ENCODE measurements at places on chromosomes 11 and 22.

DNA sequence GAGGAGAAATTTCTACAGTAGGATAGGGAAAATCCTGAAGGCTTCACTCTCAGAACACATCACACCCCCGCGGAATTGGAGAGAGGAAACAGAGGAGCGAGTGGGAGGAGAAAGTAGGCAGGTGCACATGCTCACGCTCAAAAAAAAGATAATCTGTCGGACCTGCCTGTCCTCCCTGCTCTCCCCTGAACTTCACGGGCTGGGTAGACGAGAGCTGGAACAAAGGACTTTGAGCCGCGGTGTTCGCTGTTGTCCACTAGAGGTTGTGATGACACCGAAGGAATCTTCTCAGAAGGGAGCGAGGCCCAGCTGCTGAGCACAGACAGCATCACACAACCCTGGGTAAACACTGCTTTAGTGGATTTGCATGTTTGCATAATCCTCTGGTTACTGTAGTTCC, 5.0 kb downstream of the SEZ6L start:
- DNase-seq, result no peak

DNA sequence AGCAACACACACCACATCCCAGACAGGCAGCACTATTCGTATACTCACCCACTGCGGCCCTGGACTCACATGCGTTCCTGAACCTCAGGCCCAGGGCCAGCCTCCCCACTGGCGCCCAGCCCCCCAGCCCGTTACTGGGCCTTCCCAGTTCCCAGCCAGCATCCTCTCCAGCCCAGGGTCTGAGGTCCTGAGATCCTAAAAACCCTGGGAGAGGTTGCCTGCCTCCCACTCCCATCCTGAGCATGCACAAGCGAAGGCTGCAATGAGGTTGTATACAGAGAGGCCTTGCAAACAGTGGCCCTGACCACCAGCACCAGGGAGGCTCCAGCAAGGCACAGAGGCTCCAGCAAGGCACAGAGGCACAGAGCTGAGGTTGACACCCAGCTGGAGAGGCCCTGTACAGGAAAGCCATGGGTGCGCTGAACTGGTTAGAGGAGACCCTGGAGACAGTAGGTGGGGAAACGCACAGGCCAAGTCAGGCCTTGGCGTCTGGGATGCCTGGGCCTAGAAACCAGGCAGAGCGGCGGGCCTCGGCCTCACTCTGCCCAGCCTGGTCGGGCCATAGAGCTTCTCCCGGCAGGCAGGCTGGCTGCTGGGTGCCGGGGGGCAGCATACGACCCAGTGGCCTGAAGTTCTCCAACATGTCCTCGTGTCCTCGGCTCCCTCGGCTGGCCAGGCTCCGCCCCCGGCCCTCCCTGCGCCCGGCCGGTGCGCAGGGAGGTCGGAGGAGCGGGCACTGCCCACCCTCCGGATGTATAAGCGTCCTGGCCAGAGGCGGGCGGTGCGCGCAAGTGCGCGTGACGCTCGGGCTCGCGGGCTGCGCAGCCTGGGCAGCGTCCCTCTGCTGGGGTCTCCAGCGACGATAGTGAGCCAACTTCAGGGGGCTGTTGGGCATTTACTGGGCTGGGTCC, 2.3 kb upstream of the TBX1 start:
- no peak for DNase-seq

DNA sequence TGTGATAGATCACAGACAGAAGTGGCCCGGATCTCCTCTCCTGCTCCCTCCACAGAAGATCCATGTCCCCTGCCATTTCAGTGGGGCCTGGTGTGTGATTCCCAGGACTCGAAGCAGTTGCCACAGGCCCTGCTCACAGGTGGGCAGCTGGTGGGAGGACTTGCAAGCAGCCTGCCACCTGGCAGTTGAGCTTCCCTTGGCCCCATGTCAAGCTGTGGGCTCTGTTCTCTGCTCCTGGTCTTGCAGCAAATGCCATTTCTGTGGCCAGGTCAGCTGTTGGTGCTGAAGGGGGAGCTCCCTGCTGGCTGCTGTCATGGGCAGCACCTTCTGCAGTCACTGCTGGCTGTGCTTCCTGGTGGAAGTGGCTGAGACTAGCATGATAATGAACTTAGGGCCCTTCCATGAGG, 59.1 kb upstream of the SLC22A12 start:
- no peak for DNase-seq

DNA sequence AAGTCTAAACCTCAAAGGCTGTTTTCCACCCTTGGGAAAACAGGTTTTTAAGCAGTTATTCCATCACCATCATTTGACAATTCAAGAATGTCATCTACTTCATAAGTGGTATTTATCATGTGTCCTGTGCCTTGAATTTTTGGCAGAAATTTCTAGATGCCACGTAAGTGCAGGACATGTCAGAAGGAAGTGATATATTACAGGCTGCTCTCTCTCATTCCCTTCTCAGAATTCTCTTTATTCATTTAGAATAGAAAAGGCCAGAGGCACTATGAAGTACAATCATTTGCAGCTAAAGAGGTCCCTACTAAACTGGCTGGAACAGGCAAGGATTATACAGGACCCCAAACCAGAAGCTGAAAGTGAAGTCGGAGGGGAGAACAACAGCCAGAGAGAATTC, 11.9 kb downstream of the RBFOX2 start:
- no peak for DNase-seq

- no peak for DNase-seq
Measured at GRCh38 chr22:20865875-20866445, 7.2 kb downstream of the SNAP29 start.

DNA sequence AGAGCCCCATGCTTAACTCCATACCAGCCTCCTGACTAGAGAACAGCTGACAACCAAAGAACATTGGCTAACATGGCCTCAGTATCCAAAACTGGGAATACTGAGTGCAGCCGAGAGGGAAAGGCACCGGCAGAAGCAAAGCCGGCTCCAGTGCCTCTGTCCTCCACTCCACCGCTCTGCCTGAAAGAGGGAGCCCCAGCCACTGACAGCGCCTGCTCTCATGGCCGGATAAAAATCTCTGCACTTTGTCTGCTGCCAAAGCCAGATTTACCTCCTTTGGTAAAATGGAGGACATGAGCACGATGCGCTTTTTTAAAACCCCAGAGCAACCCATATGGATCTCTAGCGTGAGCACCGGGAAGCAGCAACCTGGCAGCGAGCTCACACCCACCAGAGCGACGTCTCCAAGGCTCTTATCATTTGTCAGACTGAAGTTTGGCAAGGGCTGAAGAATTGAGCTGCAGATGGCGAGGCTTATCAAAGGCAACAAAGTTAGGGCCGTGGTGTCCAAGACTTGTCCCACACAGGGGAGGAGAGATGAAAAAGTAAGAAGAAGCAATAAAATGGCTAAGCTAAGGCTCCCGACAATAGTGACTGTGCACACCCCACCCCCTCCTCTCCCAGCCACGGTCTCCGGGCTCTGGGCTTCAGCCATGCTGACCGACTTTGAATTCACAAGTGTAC, 71.4 kb downstream of the EFCAB6 start:
- no peak for DNase-seq

- no peak for DNase-seq
Measured at GRCh38 chr11:11397036-11397415, 44.0 kb upstream of the CSNK2A3 start.

DNA sequence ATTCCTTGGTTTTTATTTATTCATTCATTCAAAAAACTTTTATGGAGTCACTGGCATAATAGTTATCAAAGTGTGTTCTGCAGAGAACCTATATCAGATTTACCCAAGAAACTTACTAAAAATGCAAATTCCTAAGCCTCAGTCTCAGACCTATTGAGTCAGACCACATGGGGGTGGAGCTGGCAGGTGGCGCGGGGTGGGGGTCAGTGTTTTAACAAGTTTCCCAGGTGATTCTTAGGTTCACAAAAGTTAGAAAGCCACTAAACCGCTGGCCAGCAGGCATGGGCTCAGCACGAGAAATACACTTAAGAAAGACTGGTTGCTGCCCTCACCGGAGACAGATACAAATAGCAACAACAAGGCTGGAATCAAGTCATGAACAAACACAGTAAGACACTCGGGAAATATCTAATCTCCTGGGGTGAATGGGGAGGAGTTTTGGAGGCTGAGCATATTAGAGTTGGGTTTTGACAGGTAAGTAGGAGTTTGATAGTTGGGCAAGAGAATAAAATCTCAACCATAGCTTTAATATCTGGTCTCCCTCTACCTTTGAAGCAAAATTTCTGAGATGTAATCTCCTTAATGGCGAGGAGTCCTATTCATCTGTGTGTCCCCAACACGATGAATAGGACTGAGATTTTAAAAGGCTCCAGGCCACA, 167.5 kb upstream of the NECTIN1 start:
- DNase-seq, result no peak

DNA sequence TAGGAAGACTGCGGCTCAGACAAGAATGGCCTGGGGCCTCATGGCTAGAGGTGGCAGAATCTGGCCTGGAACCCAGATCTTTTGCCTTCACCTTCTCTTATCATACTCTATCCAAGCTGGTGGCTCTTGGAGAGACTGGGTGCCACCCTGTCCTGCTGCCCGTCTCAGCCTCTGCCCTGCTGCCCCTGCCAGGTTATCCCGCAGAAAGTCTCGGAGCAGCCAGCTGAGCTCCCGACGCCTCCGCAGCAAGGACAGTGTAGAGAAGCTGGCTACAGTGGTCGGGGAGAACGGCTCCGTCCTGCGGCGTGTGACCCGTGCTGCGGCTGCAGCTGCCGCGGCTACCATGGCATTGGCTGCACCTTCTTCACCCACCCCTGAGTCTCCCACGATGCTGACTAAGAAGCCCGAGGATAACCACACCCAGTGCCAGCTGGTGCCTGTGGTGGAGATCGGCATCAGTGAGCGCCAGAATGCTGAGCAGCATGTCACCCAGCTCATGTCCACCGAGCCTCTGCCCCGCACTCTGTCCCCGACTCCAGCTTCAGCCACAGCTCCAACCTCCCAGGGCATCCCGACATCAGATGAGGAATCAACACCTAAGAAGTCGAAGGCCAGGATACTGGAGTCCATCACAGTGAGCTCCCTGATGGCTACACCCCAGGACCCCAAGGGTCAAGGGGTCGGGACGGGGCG, 5.9 kb downstream of the INCENP start:
- no peak for DNase-seq

GRCh38 chr11:1171985-1172728, 14.4 kb downstream of the MUC5AC start:
- DNase-seq, result no peak

DNA sequence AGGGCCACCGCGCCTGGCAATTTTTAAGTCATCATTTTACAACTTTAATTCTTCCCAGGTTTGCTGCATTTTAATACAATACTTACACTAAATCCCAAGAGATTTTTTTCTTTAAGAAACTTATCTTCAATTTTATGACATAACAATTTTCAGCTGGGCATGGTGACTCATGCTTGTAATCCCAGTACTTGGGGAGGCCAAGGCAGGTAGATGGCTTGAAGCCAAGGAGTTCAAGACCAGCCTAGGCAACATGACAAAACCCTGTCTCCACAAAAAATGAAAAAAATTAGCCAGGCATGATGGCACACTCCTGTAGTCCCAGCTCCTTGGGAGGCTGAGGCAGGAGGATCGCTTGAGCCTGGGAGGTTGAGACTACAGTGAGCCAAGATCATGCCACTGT, 38.8 kb downstream of the CLDN25 start:
- no peak for DNase-seq

DNA sequence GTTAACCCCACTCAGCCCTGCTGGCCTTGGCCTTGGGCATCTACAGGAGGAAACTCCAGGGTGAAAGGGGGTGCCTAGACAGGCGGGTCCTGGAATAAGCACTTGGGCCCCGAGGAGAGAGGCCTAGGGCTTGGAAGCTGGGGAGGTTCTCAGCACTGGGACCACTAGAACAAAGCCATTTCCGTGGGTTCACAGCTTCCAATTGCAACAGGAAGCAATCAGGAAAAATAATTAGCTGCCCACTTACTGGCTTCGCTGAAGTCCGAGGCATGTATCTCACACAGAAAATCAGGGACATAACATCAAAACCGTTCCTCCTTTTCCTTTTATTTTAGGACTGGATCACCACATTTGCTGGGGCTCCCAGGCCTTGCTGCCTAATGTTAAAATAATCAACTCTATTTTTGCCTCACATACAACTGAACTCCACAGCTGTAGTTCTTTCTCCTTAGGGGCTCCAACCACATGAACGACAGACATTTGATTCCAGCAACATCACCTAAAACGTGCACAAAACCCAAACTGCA, 161.1 kb upstream of the GRK3 start:
- no peak for DNase-seq

DNA sequence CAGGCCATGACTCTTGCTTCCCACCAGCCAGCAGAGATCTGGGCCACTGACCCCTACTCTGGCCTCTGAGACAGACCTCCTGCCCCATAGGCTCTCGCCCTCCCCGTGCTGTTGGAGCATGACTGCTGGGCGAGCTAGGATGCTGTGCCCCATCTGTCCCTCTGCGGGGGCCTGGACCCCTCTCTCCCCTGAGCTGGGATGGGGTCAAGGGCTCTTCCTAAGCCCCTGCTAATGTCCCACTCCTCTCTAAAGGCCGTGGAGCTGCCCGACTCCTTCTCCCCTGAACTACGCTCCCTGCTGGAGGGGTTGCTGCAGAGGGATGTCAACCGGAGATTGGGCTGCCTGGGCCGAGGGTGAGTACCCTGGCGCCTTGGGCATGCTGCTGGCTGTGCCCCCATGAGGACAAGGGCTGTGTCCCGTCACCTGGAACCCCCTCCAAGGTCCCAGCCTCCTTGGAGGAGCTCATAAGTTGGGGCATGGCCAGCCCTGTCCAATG, 6.2 kb upstream of the ANKRD13D start:
- no peak for DNase-seq

GRCh38 chr11:95089620-95090542, at the start of gene ENDOD1:
TSS of gene ENDOD1 (plus strand) at chr11:95089846. CDS start at chr11:95089928, 82 bp downstream.
- peak; percentile 66 for DNase-seq

GRCh38 chr11:15911377-15912044, 444.8 kb downstream of the SOX6 start:
- DNase-seq, result no peak

DNA sequence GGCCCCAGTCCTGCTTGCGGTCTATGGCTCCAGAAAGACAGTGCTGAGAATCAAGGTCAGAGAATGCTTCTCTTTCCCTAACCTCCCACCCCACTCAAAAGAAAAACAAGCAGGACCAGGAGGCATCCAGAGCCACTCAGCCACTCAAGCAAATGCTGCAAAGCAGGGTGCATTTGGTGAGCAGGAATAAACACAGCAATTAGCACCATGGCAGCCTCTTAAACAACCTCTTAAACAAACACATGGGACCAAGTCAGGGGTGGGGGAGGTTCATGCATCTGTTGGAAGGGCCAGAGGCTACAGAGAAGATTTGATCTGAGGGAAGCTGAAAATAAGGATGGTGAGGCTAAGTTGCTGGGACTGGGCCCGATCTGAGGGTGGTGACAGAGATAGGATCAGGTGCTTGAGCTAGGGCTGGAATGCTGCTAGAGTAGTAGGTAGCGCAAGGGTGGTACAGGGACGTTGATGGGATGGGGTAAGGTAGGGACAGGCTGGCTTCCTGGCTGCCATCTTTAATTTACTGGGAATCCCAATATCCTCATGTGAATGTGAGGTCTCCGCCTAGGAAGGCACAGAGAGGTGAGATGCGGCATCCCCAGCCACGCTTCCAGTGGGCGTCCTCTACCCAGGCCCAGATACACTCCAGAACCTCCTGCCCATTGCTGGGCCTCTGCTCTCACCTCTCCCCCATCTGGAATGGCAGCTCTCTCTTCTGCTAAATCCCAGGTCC, 26.6 kb upstream of the LMO1 start:
- DNase-seq, result no peak

GRCh38 chr11:330307-330693, 9.6 kb upstream of the IFITM3 start:
- no peak for DNase-seq

GRCh38 chr11:4704790-4705334, 278 bp downstream of the MMP26 start:
- no peak for DNase-seq

Measured in stimulated activated CD8-positive, alpha-beta memory T cell treated with anti-CD3 and anti-CD28 coated beads, Interleukin-7, amount 100 ng/mL, for 1 hour (primary cell).